ENCODE measurements at places on chromosomes 2 and 18.

DNA sequence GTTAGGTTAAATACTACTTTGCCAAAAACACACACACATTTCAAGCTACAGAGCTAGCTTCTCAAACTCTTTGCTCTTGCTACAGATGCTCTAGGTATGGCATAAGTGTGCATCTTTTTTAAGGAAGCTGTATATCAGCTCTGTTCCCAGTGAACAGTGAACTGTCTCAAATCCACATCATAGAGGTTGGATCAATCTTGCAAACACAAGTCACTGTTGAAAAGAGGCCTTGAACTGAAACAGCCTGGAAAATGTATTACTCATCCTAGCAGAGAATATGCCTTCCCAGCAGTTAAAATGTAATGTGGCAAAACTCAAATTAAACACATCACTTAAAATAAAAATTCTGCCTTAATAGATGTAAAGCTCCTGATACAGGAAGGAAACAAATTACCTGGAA lies 151.8 kb downstream of the WDPCP start:
- DNase-seq, result no peak

DNA sequence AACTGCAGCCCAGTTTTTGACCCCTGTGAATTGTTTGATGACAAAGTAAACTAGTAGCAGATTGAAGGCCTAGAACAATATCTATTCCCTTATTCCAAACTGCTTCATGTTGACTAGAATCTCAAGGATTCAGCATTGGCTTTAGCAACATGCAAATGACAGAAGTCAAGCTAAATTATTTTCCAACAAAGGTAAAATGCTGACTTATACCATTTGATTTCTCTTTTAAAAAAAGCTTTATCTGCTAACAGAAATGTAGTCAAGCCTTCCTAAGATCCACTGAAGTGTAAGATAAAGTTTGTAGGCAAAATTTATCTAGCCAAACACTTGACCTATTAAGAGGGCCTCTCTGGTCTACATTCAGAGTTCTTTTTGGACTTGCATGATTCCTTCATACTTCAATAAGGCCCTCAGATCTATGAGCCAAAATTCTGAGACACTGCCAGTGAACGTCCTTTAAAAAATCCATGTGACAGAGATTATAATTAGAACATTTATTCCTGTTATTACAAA lies 9.5 kb upstream of the CYBRD1 start:
- no peak for DNase-seq

DNA sequence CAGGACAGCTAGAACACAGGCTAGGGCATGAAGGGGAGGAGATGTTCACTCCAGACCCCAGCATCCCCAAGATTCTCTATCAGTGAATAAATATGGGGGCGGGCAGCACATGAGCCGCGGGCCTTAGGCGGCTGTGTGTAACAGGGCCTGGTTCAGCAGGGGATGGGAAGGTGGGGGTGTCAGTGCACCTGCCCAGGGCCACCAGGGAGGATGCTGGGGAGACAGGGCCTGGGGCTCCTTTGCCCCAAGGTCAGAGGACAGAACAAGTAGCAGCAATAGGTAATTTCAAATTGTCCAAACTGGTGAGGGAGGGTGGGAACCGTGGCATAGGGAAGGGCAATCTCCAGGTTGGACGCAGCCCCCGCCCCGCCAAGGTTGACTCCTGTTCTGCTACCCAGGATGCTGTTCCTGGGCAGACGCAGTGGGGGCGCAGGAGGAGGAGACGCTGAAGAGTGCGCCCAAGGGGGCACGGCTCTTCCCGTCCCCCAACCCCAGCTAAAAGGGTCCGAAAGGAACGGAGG lies 16.2 kb downstream of the CYP26B1 start:
- DNase-seq, result no peak

- no peak for DNase-seq
Observed at GRCh38 chr2:239009589-239009961, 161.7 kb downstream of the TWIST2 start.

GRCh38 chr2:16656784-16657391 lies 8.7 kb downstream of the CYRIA start:
- no peak for DNase-seq

DNA sequence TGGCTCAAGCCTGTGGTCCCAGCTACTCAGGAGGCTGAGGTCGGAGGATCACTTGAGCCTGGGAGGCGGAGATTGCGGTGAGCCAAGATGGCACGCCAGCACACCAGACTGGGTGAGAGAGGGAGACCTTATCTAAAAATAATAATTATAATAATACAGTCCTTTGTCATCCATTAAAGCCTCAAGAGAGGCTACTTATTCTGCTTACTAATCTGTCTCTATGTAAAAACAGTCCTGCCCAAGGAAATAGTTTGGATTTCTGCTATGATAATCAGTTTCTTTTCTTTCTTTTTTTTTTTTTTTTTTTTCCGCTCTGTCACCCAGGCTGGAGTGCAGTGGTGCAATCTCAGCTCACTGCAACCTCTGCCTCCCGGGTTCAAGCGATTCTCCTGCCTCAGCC lies 228.3 kb downstream of the C1D start:
- no peak for DNase-seq

- no peak for DNase-seq
Observed at GRCh38 chr2:112910219-112910618, 746 bp upstream of the IL37 start.

- DNase-seq, result no peak
Observed at GRCh38 chr18:79509536-79509930, 113.8 kb downstream of the NFATC1 start.

- no peak for DNase-seq
Observed at GRCh38 chr2:122808286-122808969, 1053.0 kb downstream of the TSN start.

DNA sequence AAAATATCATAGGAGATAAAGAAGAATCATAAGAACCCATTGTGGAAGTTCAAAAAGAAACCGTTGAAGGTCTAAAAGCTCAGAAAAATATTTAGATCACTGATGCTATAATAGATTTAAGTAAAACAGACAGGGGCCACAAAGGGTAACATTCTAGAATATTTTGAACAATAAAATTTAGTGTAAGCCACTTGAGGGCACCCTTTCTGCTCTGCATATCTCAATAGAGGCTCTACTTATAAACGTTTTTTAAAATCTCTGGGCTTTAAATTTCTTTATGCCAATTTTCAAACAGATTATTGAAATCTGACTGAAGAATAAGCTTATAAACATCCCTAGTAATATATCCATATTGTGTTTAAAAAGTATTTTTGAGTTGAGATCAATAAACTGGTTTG lies 57.6 kb upstream of the IL1RL1 start:
- no peak for DNase-seq

- no peak for DNase-seq
Observed at GRCh38 chr18:44882163-44882868, 201.6 kb downstream of the SETBP1 start.

Data from stimulated activated CD8-positive, alpha-beta memory T cell treated with anti-CD3 and anti-CD28 coated beads, Interleukin-7, amount 100 ng/mL, for 4 hours (primary cell).